ENCODE measurements at places on chromosomes 2 and 18. TPM values are rescaled to one million over a fixed set of nuclear protein-coding genes. Genes with fewer than 3 reads are reported as not detected.

- no peak for DNase-seq
Observed at GRCh38 chr2:216453955-216454614, 41.8 kb downstream of the SMARCAL1 start.

- DNase-seq: no peak
Observed at GRCh38 chr2:150426724-150427123, 60.7 kb downstream of the RND3 start.

YPEL5 gene
- 56.3 TPM for total RNA-seq

DNA sequence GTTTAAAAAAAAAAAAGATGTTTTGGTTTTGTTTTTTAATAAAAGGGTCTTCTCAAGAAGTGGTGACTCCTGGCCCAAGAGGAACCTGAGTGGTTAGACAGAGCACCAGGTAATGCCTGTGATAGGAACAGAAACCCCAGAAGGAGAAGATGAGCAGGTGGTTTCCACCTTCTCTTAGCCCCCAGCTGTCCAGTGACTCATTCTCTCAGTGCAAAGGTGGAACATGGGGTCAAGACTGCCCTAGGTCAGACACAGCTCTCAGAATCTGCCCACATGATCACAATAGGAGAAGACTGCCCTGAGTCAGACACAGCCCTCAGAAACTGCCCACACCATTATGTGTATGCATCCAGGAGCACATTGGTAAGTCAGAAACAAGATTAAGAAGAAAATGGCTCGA, 61.8 kb downstream of the TBC1D8 start:
- peak; percentile 33 for DNase-seq

NDC80 gene
- total RNA-seq: 3.8 TPM

- no peak for DNase-seq
Observed at GRCh38 chr18:26738706-26739105, 126.8 kb downstream of the AQP4 start.

TFCP2L1 gene
- total RNA-seq: 9.9 TPM

MYO7B gene
- total RNA-seq: 214 TPM

STEAP3 gene
- total RNA-seq: 31.2 TPM

DNA sequence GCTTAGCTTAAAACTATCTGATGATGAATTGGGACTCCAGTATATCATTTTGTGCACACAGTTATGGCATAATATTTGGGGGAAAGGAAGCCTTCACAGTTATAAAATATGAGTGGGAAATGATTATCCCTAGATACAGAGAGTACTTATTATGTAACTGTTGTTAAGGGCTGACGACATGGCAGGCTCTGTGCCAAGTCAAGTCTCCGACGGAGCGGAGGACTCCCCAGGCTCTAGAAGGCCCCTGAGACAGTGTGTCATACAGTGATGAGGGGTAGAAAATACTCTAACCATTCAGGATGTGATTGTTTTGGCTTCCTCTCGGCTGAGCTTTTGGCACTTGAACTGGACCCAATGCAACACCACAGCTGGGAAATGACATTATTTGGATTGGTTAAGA, 211.8 kb downstream of the SLC8A1 start:
- peak; percentile 61 for DNase-seq
